ENCODE measurements at places on chromosomes 4 and X.
A peak's percentile ranks its signal among the peaks of the same experiment; 100 is the strongest.

GRCh38 chr4:52704133-52704532 is 45.0 kb upstream of the USP46 start:
- DNase-seq = no peak

- no peak for DNase-seq
Observed at GRCh38 chr4:2793586-2794485, 951 bp downstream of the SH3BP2 start.

- DNase-seq = no peak
Observed at GRCh38 chr4:7687006-7687405, 252.3 kb upstream of the PSAPL1 start.

DNA sequence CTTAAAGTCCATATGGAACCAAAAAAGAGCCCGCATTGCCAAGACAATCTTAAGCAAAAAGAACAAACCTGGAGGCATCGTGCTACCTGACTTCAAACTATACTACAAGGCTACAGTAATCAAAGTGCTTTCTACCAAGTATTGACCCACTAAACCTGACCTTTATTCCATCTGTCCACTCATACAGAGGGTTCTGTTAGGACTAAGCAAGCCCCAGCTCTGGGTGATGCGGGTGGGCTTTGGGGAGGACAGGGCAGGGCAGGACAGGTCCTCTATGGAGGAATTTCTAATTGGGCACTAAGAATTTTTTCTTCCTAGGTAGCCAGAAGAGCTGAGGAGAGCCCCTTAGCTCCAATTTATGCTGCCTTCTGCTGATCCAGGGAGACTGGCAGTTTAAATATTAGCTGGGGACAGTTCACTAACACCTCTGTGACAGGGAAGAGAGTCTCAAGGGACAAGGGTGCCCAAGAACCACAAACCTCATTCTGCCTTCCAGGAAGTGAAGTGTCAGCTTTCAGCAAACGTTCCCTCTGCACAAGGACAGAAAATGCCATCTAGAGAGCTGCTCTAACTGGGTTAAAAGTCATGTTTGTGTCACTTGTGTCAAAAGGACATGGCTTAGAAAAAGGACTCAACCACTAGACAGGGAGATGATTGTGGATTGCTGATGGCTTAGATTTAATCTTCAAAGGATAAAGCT is 143.2 kb downstream of the KIT start:
- DNase-seq = no peak

GRCh38 chr4:38625508-38625907 is 38.5 kb upstream of the KLF3 start:
- DNase-seq = no peak

GRCh38 chr4:184442314-184442635 is 32.1 kb downstream of the IRF2 start:
- DNase-seq = no peak

DNA sequence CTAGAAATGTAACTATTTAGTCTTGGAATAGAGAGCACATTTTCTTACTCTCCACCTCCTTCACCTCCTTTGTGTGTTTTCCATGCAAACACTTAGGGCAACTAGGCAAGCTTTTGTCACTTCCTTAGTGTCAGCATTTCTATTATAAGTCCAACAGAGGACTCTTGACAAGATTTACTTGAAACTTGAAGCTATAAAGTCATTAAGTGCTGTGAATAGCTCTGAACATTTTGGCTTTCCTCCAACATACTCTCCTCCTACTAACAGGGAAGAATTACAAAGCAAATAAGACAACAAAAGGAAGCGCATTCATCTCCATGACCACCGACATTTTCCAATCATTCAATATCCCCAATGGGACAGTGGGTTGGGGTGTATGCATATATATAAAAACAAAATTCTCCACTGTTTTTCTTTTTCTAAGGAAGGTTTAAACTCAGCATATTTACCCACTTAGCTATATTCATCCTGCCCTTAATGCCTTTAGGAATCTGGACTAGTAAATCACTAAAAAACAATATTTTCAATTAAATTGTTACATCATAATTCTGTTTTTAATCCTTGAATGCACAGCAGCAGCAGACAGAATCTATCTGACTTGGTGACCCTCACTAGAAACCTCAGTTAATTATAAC is 264.6 kb downstream of the SNCA start:
- DNase-seq = no peak

DNA sequence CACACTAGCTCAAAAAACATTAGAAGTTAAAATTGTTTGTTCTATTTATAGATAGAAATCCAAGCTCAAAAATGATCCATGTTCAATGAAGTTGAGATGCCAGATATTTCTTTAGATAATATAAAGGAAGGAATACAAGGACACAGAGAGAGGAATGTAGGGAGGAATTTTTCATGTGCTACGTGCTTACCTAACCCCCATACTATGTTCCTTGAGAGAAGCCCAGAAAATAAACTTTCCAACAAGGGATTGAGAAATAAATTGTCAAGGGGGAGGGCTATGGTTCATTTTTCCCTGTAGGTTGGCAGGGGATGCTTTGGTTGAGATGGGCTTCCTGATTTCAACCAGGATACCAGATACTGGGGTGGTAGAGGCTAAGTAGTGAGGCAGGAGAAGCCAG is 15.6 kb upstream of the ADH5 start:
- DNase-seq = no peak

- no peak for DNase-seq
Observed at GRCh38 chr4:85107553-85107952, 141.1 kb upstream of the WDFY3 start.

GRCh38 chr4:152462047-152462446 is 73.8 kb downstream of the FBXW7 start:
- no peak for DNase-seq

DNA sequence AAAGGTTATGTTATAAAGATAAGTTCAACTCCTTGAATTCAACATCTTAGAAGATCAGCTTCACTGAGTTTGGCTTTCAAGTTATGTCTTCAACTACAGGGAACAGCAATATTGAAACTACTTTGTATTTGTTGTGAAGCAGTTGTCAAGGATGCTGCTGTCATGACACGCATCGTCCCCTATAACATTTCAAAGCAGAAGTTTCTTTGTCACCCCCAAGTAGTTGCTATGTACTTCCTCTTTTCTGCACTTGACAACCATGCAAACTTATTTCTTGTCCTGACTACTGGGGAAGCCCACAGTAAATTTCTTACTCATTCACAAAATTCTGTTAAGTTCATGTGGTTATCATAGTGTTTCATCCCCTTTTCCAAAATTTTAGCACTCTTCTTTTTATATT is 14.3 kb downstream of the ANTXR2 start:
- peak; percentile 44 for DNase-seq

DNA sequence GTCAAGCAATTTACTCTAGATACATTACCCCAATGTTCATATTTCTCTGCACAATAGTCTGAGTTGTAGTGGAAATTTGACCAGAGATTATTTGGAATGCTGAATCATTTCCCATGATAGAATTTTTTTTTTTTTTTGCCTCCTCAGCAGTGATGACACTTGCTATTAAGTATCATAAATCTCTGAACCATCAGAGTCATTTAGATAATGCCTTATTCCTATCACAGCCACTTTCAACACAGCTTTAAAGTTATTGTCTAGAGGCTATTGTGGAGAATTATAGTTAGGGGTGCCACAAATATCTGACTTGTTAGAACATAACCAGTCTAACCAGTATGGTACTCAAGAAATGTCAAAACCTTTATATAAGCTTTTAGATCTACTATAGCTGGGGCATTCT is 79.8 kb downstream of the LCORL start:
- no peak for DNase-seq

GRCh38 chr4:41232406-41232805 is 18.1 kb upstream of the APBB2 start:
- DNase-seq = no peak

DNA sequence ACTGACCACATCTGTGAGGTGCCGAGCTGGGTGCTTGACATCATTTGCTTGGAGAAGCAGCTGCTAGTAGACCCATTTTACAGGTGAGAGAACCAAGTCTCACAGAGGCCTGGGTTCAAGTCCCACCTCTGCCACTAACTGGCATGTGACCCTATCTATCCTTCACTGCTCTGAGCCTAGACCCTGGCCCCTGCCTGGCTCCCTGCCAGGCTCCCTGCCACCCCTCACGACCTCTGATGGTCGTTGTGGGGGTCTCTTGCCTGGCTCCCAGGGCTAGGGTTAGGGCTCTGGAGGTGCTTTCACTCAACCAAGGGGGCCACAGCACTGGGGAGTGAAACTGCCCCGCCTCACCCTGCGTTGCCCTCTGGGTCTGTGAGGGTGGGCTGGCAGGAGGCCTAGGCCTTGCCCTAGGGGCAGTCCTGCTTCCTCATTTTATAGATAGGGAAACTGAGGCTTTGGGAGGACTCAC is 7.2 kb upstream of the ADD1 start:
- DNase-seq = no peak

GRCh38 chrX:68867458-68868112 is 38.8 kb downstream of the EFNB1 start:
- DNase-seq = no peak

DNA sequence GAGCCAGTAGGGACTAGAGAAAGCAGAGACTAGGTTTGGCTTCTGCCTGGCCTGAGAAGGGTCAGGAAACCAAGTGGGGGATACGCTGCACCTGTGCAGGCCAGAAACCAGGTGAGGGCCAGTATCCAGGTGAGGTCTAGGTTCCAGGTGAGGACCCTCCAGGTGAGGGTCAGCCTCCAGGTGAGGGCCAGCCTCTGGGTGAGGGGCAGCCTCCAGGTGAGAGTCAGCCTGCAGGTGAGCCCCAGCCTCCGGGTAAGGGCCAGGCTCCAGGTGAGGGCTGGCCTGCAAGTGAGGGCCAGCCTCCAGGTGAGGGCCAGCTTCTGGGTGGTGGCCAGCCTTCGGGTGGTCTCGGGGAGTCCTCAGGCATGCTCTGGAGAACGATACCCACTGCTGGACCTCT is 238.8 kb downstream of the USP46 start:
- no peak for DNase-seq

DNA sequence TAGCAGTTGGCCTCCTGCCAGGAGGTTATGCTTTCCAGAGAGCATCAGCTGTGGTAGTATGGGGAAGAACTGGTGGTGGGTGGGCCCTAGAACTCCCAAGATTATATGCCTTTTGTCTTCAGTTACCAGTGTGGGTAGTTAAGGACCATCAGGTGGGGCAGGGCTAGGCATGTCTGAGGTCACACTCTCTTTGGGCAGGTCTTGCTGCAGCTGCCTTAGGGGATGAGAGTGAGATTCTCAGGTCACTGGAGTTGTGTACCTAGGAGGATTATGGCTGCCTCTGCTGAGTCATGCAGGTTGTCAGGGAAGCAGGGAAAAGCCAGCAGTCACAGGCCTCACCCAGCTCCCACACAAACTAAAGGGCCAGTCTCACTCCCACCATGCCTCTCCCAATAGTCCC is 172.9 kb upstream of the GYPA start:
- no peak for DNase-seq

- no peak for DNase-seq
Observed at GRCh38 chrX:119069128-119069527, 3.7 kb upstream of the CT47C1 start.

DNA sequence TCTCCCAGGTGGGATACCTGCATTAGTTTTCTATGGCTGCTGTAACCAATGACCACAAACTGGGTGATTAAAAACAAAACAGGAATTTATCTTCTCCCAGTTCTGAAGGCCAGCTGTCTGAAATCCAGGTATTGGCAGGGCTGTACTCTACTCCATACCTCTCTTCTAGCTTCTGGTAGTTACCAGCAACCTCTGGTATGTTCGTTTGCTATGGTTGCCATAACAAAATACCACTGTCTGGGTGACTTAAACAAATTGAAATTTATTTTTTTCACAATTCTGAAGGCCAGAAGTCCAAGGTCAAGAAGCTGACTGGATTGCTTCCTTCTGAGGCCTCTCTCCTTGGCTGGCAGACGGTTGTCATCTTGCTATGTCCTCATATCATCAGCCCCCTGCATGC is 642.1 kb upstream of the TENM3 start:
- no peak for DNase-seq

GRCh38 chrX:153526801-153527200 is 9.4 kb downstream of the ATP2B3 start:
- no peak for DNase-seq

GRCh38 chrX:69627744-69628143 is 11.8 kb downstream of the EDA start:
- no peak for DNase-seq

GRCh38 chr4:186586205-186586604 is 30.8 kb upstream of the MTNR1A start:
- no peak for DNase-seq

DNA sequence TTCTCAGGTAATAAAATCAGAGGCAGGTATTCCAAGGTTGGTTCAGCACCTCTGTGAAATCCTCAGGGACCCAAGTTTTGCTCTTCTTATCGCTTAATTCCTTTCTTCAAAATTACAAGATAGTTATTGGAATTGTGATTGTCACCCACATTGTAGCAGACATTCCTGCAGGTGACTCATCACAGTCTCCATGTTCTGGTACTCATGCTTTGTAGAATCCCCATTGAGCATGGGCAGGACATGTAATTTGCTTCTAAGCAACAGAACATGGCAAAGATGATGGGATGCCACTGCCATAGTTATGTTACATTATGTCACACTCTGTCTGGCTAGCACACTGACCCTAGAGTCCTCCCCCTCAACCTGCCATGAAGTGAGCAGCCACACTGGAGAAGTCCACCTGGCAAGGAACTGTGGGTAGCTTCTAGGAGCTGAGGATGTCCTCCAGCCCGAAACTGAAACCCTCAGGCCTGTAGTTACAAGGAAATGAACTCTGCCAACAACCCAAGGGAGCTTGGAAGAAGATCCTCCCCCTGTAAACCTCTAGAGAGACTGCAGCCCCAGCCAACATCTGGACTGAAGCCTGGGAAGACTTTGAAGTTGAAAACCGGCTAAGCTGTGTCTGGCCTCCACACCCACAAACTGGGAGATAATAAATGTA is 58.3 kb upstream of the GUCY1A1 start:
- no peak for DNase-seq

GRCh38 chr4:60780874-60781273 is 419.3 kb upstream of the ADGRL3 start:
- DNase-seq = no peak

DNA sequence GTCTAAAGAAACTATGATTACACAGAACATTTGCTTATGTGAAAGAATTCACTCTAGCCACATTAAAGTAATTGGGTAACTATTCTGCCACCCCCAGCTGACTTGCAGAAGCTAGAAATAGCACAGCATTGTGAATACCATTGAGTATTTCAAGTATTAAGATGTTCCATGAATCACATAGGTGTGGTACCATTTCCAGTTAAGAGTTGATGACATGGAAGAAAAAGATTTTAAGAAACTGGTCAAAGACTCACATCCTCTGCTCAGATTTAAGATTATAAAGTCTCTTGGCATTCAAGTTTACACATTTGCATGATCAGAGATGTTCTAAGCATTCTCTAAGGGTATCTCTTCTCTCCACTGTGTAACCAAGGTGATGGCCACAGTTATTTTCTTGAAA is 287.5 kb downstream of the CAMK2D start:
- no peak for DNase-seq

GRCh38 chrX:133215747-133216146 is 2.4 kb downstream of the TFDP3 start:
- no peak for DNase-seq

- DNase-seq = no peak
Observed at GRCh38 chr4:53764761-53765490, 173.6 kb upstream of the LNX1 start.

DNA sequence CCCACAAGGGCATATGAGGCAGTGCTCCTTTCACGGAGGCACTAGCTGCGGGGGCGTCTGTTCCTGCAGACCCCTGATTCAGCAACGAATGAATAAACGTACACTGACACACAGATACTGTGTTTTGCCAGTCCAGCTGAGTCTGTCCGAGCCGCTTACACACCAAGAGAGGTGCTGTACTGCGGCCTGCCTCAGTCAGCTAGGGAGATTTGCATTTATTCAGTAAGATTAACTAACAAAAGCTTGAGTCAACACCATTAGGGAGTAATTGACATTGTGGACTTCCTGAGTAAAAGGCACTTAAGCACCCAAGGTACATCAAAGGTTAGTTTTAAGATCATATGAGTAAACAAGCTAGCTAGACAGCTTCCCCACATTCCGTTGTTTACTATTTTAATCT is 31.0 kb upstream of the BEX4 start:
- DNase-seq = no peak

Data from T-helper 22 cell (primary cell).